ENCODE measurements at places on chromosomes 1 and 21. TPM values are rescaled to one million over a fixed set of nuclear protein-coding genes. Genes with fewer than 3 reads are reported as not detected.

Gene SMCP
- total RNA-seq: not detected

Gene ASCL5
- total RNA-seq: 0.29 TPM

Gene PLA2G2D
- total RNA-seq: not detected

Gene TTC22
- 3.3 TPM for total RNA-seq

Gene VASH2
- total RNA-seq: 0.11 TPM

Gene JAM2
- total RNA-seq: 1.5 TPM

Gene SLC37A1
- total RNA-seq: 12.8 TPM

Gene GCSAML
- 0.16 TPM for total RNA-seq

Gene RNF186
- not detected for total RNA-seq

Gene ACKR1
- total RNA-seq: not detected

Gene RCC2
- total RNA-seq: 145 TPM

Gene SLC22A15
- 0.07 TPM for total RNA-seq

- no peak for DNase-seq
These were observed 346.2 kb downstream of the SMYD3 start for GRCh38 chr1:246160905-246161304.

DNA sequence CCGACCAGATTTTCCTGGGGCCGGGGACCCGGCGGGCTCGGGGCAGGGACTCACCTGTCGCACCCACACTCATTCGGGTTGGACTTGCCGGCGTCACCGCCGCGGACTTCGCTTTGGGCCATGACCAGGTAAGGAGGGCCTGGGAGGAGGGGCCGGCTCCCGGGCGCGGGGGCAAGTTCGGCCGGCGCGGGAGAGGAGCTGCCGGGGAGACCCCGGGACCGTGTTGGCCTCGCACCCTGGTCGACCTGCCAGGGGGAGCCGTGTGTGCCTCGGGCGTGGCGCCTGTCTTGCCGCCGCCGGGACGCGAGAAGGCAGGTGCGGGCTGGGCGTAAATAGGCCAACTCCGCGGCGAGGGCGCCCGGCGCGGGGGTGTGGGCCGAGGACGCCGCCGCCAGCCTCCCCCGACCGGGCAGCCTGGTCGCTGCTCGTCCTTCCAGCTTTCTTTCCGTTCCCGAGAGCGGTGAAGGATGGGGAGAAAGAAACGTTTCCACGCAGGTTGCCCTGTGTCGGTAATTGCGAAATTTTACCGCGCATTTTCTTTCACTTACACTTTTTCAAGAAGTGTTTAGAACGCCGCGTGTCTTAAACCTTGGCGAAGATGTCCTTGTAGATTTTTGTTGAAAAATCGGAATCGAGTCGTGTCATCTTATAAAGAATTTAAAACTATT lies 558 bp downstream of the USP1 start:
- DNase-seq: peak; percentile 45

DNA sequence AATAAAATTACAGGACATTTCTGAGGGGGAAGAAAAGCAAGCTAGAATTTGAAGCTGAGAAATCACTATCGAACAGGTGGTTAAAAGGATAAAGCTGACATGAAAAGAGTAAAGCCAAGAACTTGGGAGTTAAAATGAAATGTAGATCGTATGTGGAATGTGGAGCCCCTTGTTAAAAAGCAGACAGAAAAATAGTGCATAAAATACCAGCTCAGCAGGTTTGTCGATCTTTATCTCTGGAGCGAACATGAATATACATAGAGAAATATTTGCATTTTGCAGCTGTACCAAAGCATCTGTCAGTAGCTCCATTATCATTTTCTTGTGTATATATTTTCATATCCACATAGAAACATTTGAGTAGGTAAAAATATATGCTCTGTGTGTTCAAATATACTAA lies 73.6 kb upstream of the CDC42BPA start:
- no peak for DNase-seq

GRCh38 chr1:198967566-198967965 lies 328.7 kb downstream of the PTPRC start:
- no peak for DNase-seq

DNA sequence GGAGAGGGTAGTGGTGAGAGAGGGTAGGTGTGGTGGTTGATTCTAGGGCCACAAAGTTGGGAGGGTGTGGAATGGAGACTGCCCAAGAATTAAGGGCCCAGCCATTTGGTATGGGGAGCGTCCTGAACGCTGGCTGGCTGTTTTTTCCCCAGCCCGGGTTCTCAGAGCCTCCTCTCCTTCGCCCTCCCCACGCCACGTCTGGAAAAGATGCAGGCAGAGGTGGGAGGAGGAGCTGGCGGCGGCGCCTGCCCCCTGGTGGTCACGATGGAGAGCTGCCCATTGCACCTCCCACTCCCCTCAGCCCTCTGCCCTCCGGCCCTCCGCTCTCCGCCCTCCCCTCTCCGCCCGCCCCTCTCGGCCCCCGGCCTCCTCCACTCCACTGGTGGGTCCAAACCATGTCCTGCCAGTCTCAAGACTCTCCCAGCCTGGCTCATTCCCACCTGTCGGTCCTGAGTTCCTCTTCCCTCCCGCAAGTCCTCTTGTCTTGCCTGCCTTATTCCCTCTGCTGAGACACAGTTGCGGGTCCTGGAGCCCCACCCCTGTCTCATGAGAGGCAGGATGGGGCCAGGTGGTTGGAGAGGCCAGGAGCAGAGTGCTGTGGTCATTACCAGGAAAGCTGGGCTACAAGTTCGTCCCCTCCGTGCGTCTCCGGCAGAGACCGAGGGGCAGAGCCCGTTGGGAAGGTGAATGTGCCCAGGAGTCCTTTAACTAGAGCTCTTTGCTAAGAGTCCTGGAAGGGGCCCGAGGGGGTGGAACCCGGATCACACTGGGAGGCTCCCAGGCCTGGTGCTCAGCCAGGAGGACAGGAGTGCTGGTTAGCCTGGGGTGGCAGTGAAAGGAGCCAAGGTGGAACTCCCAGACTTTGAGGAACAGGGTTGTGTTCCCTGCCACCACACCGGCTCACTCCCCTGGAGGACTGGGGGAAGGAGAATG lies 22.6 kb downstream of the ETNK2 start:
- peak; percentile 64 for DNase-seq

GRCh38 chr1:200041337-200042118 lies 14.0 kb downstream of the NR5A2 start:
- no peak for DNase-seq

GRCh38 chr1:184632415-184633175 lies 122.1 kb downstream of the EDEM3 start:
- no peak for DNase-seq

DNA sequence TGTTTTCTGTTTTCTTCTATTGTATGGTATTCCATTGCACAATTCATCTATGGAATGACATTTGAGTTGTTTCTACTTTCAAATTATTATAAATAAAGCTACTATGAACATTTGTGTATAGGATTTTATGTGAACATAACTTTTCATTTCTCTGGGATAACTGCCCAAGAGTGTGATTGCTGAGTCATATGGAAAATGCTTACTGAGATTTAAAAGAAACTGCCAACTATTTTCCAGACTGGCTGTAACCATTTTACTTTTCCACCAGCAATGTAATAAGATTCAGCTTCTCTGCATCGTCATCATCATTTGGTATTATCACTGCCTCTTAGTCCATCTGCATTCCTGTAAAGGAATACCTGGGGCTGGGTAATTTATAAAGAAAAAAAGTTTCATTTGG lies 779.6 kb upstream of the PRMT6 start:
- no peak for DNase-seq

GRCh38 chr21:41228492-41228891 lies 60.5 kb downstream of the BACE2 start:
- no peak for DNase-seq

GRCh38 chr1:175367896-175368295 lies 175.3 kb upstream of the KIAA0040 start:
- DNase-seq: no peak

DNA sequence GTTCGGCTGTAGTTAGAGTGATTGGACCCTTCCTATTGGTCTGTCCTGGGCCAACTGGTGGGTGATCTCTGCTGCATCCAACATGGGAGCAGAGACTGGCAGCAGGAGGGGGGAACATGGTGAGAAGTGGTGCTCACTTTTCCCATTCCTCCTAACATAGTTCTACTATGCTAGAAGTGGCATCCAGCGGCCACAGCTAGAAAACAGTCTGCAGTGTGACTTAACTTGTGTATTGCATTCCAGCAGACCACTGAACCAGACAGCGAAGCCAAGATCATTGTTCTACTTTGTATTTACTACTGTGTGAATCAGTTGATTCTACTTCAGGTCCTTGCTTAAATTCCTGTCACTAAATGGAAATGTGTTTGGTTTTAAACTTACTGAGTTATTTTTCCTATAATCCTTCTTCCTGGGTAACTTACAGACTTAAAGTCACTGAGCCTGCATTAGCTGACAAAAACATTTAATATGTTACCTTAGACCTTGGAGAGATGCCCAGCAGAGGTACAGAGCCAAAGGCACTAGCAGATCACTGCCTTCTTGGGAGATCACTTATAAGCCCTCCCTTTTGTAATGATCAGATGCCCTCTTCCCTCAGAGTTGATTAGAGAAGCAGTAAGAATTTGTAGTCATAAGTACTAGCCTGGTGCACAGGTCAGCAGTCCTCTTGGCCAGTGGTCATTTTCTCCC lies 8.2 kb downstream of the FABP3 start:
- no peak for DNase-seq

DNA sequence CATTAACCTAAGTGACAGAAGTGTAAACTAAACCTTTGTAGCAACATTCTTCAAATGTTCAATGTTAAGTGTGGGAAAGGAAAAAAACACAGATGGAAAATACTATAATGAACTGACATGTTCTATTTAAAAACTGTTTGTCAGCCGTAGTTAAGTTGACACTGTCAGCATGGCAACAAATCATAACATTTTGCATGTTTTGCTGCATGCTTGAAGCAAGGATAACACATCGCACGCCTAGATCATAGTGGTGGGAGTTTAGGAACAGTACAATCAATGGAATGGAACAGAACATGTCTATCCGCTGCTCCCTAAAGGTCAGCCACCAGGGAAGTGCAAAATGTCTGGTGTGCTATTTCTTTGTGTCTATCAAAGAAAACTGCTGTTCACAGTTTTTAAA lies 62.5 kb upstream of the ESRRG start:
- no peak for DNase-seq

DNA sequence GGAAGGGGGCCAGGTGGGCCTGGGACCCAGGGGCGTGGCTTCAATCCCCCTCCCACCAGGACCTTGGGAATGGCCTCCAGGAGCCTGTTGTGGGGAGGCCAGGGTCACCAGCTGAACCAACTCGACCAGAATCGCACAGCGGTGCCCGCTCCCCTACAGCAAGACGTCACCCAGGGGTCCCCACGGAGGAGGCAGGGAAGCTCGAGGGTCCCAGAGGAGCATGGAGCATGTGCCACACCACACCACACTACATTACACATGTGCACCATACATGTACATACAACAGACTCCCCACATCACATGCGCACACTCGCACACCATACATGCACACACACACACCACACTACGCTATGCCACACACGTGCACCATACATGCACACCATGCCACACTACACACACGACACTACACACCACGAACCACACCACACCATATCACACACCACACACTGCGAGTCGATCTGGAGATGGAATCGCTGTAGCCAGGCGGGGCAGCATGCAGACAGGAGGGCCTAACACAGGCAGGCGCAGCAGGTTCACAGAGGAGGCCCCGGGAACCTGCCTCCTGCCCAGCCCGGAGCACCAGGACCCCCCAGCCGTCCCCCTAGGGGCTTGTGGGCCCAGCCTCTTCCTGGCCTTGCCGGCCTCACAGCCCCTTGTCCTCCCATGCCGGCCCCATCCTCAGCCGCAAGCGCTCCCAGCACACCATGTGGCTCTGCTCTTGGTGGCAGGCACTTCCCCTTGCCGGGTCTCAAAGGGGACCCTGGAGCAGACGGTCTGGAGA lies 596 bp downstream of the ITGB2 start:
- DNase-seq: no peak

GRCh38 chr1:229197265-229197585 lies 73.7 kb upstream of the RAB4A start:
- no peak for DNase-seq

DNA sequence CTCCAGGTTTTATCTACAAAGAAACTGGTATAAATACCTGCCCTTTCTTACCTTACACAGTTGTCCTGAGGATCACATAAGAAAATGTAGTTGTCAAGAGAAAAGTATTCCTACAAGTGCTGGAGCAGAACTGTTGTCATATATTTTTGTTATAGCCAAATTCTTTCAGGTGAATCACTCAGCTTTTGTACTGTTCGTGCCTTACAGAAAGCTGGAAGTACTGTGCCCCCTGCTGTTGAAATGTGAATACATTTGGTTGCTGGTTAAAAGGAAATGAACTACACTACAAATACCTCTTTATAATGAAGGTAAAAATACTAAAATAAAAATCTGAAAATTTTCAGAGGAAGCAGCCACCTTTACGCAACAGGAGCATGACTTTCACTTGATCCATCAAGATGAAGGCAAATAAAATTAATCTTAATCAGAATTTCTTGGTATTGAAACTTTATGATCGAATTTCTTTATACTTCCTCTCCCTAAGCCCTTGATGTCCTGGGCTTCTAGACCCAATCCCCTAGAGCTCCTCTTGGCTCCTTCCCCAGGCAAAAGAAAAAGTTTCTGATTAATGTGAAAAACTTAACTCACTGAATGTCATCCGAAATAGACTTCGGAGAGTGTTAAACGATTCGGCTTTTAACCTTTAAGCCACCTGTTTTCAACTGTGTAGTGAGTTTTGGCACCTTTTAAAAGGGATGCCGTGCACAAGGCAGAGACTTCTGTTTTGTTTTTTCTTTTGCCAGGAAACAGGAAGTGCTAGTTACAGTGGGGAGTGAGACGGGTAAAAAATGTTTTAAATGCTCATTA lies 12.5 kb downstream of the CHML start:
- DNase-seq: peak; percentile 59

DNA sequence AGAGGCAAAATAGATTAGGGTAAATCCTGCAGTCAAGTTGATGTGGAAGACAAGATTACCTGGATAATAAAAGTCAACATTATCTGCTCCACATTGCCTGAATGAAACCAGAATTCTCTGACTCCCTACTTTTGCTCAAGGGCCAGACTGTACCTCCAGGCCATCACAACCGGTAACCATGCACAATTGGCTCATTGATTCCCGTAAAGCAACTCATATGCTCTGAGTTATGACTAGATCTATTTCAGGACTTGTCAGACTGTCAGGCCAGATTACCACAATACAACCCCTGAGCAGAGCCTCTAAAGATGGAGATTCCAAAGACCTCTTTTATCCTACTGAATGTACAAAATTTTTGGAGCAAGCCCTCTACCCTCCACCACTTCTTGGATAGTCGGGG lies 90.4 kb downstream of the ODF2L start:
- DNase-seq: no peak

DNA sequence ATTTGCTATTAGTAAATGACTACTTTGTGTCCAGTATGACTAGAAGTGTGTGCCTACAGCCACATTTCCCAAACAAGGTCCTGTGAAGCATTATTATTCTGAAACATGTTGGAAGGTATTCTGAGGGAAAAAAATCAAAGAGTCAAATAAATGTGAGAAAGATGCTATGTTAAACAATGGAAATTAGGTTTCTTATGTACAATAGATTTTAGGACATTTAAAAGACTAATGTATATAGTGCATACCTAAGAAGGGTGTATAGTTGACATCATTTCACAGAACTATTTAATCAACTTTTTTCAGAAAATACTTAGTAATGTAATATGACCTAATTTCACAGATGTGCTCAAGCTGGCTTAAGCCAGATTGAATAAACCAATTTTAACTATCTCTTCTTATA lies 582.5 kb downstream of the USP25 start:
- no peak for DNase-seq

Measured in activated CD8-positive, alpha-beta T cell treated with anti-CD3 and anti-CD28 coated beads for 36 hours (primary cell).